CD4-positive, alpha-beta T cell (primary cell): ENCODE measurements at places on chromosomes 5 and 9. TPM values are rescaled to one million over a fixed set of nuclear protein-coding genes. Genes with fewer than 3 reads are reported as not detected.

Gene GABBR2
- not detected for total RNA-seq

DNA sequence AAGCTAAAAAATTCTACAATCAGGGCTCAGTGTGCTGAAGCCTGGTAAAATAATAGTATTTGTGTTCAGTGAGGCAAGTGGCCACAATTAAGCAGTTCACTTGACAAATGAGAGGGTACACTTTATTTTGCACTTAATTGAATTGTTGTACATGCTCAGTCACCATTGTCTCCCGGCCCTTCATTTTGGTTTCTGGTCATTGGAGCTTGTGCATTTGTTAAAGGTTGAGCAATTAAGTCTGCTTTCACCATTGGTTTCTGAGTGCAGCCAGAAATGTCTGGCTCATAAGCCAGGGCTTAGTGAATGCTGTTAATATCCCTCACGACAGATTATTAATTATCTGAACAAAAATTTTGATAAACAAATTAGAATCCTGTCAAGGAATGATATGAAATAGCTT lies 89.6 kb downstream of the PRDM6 start:
- H3K27me3 ChIP-seq: no peaks in the 10 kb centered on the region
- no peak overlapping the region for H3K27ac ChIP-seq
- H3K4me1 ChIP-seq: no peaks in the 10 kb centered on the region

Gene ADGRD2
- total RNA-seq: not detected

Gene FST
- total RNA-seq: 0.99 TPM

DNA sequence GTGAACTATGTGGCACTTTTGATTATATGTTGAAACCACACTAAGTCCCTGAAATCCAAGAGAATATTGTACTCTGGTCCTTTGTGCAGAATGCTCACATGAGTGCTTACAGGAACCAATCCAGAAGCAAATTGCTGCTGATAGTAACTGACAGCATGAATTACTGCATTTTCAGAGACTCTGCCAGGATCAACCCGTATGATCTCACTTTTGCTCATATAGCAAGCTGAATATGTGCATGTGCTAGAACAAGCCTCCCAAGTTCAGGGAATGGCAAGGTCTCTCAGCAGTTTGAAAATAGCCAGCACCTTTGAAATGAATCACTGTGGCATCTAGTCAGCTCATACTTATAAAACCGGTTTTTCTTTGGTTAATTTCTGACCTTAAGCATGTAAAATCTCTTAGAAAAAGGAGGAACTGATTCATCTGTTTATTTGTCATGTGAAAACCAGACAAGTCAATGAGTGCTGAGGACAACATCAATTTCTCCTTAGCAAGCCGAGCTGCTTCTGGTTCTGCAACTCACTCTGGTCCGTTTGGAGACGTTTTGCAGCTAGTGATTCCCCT lies 215.7 kb upstream of the ELL2 start:
- no peak overlapping the region for H3K27ac ChIP-seq
- H3K27me3 ChIP-seq: no peaks in the 10 kb centered on the region
- H3K4me1 ChIP-seq: no peaks in the 10 kb centered on the region
- DNase-seq: no peak
- H3K36me3 ChIP-seq: no peaks in the 10 kb centered on the region

Gene GAS1
- total RNA-seq: 0.59 TPM

DNA sequence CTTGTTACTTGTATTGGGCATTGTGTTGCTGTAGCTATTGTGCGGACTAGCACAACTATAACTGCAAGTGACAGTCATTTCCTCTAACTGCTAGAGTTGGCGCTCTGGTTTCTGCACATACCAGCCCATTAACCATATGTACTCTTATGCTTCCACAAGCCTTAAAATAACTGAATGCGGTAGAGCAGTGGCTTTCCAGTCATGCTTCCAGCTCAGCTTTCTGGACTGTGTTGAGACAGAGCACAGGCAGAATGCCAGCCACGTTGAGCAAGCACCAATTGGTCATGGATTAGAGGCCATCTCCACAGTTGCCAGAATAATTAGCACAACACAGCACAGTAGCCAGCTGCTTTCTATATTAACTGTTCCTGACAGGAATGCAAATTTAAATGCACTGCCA lies 12.2 kb downstream of the INVS start:
- H3K27ac ChIP-seq: no peak overlapping the region
- no peaks in the 10 kb centered on the region for H3K4me1 ChIP-seq
- H3K27me3 ChIP-seq: no peaks in the 10 kb centered on the region
- H3K36me3 ChIP-seq: peaks cover 18% of the 10 kb centered on the region
- H3K4me3 ChIP-seq: no peak overlapping the region
- DNase-seq: no peak

GRCh38 chr5:79436821-79437220 lies 77.1 kb downstream of the HOMER1 start:
- DNase-seq: no peak
- no peak overlapping the region for H3K27ac ChIP-seq
- no peaks in the 10 kb centered on the region for H3K27me3 ChIP-seq
- no peak overlapping the region for H3K4me3 ChIP-seq

Gene FOXD4L3
- not detected for total RNA-seq

DNA sequence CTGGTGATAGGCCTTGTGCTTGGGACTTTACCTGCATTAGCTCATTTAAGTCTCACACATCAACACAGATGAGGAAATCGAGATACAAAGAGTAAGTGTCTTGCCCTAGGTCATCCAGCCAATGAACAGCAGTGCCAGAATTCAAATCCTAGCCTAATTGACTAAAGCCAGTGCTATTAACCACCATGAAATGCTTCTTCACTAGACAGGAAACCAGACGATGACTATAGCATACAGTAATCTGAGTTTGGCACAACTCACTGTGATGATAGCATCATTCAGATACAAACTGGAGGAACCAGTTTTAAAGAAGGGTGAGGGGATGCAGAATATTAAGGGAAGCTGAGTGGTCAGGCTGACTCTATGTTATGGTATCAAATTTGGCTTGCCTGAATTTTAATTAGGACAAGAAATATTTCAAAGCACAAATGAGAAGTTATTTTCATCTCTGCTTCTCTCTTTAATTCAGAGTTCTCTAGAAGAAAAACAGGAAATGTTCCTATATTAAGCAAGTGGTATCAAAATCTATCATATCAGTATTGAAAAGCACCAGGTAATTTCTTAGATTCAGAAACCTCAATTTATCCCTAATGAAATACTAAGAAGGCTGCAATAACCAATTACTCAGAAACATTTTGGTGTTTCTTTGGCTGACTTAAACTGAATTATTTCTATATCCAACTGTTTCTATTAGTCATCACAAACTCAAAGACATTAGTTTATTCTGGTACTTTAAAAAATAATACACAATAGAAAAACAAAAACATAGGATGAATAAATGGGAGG lies 147.0 kb upstream of the RASA1 start:
- no peak overlapping the region for H3K4me3 ChIP-seq
- H3K27ac ChIP-seq: peak overlapping the region; percentile 11
- no peaks in the 10 kb centered on the region for H3K36me3 ChIP-seq

DNA sequence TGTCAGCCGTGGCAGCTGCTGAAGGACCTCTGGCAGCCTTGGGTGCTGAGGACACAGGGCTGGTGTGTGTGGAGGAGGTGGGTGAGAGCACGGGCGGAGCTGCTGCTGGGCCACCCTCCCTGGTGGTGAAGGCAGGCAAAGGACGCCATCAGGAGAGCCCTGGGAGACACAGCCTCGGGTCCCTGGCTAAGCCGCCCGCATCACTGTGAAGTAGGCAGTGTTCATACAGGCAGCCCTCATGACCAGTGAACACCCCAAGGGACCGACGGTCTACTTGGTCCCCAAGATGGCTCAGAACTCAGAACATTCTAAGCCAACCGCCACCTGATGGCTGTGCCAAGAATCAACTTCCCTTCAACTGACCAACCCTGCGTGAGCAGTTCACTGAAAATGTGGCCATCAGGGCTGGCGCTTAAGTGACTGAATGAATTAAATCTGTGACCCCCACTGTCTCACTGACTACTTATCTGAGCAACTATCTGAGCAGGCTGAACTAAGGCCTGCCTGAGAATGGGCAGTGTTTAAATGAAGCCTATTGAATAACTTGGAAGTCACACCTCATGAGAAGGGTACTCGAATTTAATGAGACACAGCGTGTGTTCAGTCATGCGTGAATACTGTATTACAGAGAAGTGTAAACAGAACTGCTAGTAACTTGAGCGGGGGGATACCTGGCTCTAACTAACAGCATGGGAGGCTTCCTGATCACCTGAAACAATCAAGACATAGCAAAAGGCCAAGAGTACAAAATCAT lies 54.7 kb upstream of the SIMC1 start:
- no peaks in the 10 kb centered on the region for H3K36me3 ChIP-seq
- no peak for DNase-seq
- no peak overlapping the region for H3K4me3 ChIP-seq
- no peaks in the 10 kb centered on the region for H3K4me1 ChIP-seq

Gene ERMP1
- 6.8 TPM for total RNA-seq

DNA sequence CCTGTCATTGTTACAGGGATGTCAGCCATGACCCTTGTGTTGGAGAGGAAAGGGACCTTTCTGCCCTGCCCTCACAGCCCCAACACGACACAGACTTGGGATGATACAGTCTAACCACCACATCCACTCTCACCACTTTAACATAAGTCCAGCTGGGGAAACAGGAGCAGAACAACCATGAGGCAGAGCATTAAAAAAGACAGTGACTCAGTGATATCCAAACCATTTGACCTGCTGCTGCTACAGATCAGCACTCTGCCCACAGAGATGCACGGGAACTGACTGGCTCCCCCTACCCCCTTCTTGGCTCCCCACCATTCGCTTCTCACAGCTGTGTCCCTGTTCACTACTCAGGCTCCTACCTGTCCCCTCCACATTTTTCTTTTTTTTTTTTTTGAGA lies 458.6 kb downstream of the ZNF608 start:
- H3K4me3 ChIP-seq: no peak overlapping the region
- no peaks in the 10 kb centered on the region for H3K36me3 ChIP-seq
- no peak for DNase-seq
- no peak overlapping the region for H3K27ac ChIP-seq
- H3K4me1 ChIP-seq: no peaks in the 10 kb centered on the region

DNA sequence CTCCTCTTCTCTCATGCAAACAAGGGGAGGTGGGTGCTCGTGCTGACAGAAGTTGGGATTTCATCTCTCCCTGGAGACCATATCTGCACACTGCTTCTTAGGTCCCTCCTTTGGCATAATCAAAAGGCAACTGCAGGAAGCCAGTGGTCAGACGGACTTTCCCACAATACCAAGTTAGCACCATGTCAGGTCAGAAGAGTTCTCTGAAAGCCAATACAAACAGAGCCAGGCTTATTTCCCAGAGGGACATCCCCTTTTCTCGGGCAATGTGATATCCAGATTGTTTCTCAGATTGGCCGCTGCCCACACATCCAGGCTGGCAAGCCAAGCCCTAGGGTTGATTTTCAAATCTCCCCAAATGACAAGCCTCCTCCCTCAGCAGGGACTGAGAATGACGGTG lies 241.1 kb downstream of the NFIB start:
- no peaks in the 10 kb centered on the region for H3K4me1 ChIP-seq
- no peaks in the 10 kb centered on the region for H3K36me3 ChIP-seq
- H3K27ac ChIP-seq: no peak overlapping the region

Gene ADGRV1
- total RNA-seq: 0.81 TPM

Gene GPRIN1
- 0.22 TPM for total RNA-seq

- DNase-seq: no peak
- no peak overlapping the region for H3K4me3 ChIP-seq
- H3K27ac ChIP-seq: no peak overlapping the region
- peaks cover 3% of the 10 kb centered on the region for H3K27me3 ChIP-seq
- peaks cover 9% of the 10 kb centered on the region for H3K36me3 ChIP-seq
These were observed 1.6 kb downstream of the REEP2 start for GRCh38 chr5:138440159-138441073.
